SW480 (cell line): ENCODE measurements at places on chromosomes 4 and X.

- no peak for DNase-seq
Measured at GRCh38 chr4:181162676-181163075, 1080.5 kb upstream of the TENM3 start.

DNA sequence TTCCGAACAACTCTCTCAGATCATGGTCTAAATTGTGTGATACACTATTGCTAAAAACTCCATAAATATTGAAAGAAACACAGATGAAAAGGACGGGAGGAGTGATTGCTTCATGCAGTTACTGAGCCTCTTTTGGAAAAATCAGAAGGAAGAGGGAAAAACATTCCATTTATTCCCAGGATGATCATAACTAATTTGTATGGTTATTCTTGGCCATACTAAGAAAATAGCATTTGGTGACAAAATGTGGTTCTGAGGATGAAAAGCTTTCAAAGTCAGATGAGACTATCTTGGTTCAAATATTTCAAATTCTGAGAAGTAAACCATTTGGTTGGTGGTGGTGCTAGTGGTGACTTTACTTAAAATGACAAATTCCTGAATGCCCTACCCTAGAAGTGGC is 305.4 kb upstream of the LDB2 start:
- no peak for DNase-seq

- DNase-seq, result no peak
Measured at GRCh38 chr4:86810847-86811246, 38.3 kb downstream of the SLC10A6 start.

DNA sequence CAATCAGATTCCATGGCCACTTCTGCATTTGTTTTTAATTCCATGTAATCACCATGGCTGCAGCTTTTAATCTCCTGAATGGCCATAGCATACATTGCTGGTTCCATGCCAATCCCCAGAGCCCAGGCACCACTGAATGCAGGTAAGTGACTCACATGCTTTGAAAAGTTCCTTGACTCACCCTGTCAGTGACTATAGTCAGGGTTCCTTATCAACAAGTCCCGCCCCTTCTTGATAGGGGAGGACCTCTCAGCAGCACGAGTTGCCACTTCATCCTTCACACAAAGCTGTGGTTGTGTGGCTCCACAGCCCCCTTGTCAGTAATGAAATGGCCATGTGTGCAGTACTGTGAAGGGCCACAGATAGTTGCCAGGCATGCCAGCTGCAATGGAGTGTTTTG is 516.6 kb downstream of the PPARGC1A start:
- peak; percentile 46 for DNase-seq

DNA sequence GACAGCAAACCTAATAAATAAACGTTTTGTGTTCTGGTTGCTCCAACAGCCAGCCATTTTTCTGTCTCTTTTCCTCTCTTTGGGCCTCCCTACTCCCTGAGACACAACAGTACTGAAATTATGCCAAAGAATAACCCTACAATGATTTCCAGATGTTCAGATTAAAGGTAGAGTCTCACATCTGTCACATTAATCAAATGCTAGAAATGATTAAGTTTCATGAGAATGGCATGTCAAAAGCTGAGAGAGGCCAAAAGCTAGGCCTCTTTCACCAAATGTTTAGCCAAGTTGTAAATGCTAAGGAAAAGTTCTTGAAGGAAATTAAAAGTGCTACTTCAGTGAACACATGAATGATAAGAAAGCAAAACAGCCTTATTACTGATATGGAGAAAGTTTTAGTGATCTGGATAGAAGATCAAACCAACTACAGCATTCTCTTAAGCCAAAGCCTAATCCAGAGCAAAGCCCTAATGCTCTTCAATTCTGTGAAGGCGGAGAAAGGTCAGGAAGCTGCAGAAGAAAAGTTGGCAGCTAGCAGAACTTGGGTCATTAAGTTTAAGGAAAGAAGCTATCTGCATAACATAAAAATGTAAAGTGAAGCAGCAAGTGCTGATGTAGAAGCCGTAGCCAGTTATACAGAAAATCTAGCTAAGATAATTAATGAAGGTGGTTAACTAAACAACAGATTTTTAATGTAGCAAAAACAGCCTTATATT is 182.1 kb upstream of the NUDT6 start:
- DNase-seq, result no peak

DNA sequence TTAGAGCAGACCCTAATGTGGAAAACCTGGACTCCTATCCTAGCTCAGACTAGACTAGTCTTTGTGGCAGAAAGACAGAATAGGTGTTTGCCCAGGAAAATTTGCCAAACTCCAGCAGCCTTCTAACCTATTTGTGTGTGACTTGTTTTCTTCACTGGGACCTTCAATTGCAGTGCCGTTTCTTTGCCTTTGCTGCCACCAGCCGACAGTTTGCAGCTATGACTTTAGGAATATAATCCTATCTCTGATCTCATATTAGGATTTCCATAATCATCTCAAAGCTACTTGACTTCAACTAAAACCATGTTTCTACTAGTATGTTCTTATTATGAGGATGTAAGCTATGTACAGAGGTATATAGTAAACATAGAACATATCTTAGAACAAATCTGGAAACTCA is 60.2 kb upstream of the PGAM4 start:
- peak; percentile 30 for DNase-seq

- no peak for DNase-seq
Measured at GRCh38 chr4:106775636-106776035, 260.5 kb downstream of the DKK2 start.

DNA sequence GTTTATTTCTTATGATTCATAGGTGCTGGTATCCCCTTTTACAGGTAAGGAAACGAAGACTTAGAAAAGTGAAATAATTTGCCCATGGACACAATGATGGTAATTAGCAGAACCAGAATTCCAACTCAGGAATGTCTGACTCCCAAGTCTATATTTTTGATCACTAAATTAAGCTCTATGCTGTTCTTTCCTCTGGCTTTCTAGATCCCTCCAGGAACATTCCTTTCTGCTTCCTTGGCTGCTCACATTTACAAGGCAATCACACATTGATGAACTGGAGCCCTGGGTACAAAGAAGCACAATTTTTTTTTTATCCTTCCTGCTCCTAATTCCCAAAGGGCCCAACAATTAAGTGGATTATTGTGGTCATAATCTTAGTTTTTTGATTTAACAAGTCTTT is 7.0 kb upstream of the CDKN2AIP start:
- DNase-seq, result no peak

DNA sequence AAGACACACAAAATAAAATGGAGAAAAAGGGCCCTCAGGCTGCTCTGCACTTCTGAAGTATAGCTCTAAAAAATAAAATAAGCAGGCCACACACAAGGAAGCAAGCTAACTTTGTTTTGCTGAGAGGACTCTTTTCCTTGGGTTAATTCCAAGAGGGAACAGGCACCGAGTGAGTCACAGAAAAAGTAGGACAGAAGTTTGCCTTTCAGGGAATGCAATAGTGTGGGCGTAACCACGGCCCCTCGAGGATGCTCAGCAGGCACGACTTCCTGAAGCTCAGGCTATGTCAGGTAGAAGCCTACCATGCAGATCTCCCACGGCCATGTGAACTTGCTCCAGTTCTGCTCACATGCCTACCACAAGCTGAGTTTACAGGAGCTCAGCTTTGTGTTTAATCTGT is 22.1 kb downstream of the PPP1R2C start:
- no peak for DNase-seq

DNA sequence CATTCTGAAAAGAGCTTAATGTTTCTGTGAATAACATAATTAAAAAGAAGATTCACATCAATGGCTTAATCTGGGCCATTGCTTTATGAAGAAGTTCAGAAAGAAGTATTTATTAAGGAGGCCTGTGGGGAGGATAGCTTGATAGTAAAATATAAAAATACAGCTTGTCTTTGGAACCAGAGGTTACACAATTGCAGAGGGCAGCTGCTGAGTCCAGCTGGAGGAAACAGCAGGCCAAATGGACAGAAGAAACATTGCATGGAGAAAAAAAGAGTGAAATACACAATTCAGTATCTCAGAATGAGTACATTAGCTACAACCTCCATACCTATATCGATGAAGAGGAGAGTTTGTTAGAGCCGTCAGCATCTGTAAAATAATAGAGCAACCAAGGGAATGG is 148.0 kb upstream of the NPY2R start:
- DNase-seq, result no peak
